ENCODE measurements at places on chromosomes 12 and 14.
A peak's percentile ranks its signal among the peaks of the same experiment; 100 is the strongest.

DNA sequence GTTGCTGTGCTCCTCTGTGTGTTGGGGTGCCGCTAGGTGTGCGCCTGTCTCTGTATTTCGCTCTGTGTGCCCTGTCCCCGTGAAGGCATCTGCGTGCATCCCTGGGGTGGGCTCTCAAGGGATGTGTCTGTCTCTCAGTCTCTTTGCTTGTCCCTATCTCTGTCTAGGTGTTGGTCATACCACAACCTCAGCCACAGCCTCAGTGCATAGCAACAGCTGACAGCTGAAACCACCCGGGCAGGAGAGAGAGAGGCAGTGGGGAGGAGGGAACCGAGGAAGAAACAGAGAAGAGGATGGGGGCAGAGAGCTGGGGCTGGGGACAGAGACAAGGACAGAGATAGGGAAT lies 953 bp upstream of the NXPH4 start:
- DNase-seq, result peak; percentile 37

DNA sequence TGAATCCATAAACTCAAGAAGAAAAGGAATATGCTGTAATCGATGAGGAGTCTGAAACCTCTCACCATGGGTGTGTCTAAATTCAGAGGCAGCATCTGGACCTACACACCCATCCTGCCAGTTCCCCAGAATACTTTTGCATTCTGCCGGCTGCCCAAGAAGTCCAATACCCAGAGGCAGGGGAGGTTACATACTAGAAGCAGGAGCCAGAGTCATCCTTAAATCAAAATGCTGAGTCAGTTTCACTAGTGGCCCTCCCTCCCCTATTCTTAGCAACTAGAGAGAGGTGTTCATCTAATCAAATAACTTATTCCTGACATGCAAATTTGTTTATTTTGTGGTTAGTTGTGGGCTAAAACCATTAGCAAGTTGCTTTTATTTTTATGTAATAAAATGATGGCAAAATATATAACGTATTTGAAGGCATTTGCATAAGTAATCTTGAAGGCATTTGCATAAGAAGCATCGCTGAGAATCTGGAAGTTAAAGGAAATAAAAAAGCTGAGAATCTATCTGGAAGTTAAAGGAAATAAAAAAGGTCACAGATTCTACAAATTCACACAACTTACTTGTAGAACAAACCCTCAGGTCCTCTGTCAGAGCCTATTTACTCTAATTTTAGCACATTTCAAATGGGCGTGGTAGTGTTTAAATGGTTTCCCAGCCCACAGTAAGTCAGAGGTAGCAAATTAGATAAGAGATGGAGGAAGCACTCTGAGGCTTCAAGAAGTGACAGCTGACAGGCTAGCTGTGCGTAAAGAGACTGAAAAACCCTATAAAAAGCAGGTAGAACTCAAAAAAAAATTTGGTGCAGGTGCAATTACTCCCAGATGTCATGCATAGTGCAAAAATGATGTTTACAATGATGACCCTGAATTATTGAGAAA lies 7.8 kb downstream of the BHLHE41 start:
- DNase-seq, result no peak

DNA sequence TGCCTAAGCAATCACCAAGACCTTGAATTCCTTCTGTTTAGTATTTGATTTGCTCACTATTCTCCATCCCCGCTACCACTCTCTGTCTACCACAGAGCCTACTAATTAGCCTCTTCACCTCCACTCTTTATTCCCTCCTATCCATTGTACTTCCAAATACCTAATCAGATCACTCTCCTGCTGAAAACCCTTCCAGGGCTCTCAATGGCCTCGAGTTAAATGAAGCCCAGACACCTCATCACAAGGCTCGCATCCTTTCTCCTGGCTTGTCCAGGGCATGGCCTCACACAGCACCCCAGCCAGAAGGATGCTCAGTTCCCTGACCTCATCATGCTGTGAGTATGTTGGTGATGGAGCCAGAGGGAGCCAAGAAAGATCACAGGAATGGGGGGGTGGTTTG lies 71.4 kb upstream of the PRMT8 start:
- no peak for DNase-seq

- no peak for DNase-seq
Measured at GRCh38 chr14:77243853-77244252, 27.2 kb downstream of the NGB start.

DNA sequence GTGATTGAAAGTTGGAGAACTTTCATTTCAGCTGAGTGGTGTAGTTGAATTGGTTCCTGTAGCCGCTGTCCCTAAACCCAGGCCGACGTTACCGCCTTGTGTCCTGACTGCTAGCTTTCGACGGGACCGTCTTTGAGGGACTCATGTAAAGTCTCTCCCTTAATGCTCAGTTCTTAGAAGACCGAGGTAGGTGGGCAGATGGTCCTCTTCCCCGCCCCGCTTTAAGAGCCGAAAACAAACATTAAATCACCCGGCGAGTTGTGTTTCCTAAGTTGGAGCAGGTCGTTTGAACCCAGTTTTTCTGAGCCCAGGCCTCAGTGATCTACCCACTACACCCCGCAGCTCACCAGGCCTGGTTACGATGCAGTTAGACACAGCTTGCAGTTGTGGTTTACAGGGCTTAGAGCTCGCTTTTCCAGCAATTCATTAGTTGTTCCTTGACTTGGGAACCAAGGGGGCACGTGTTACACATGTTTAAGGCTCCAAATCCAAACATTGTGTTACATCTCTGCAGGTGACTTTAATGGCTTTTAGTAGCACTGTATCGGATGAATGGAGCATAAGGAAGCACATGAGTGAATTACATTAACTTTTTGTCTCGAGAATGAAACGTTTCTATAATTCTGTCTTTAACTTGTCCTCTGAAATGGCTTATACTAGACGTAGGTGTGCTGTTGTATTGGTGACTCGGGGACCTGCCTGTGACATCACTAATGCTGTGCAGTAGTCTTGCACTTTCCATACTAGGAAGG lies 790 bp downstream of the NEDD1 start:
- DNase-seq, result peak; percentile 24

GRCh38 chr12:76143343-76144244 lies 59.1 kb upstream of the NAP1L1 start:
- DNase-seq, result no peak

DNA sequence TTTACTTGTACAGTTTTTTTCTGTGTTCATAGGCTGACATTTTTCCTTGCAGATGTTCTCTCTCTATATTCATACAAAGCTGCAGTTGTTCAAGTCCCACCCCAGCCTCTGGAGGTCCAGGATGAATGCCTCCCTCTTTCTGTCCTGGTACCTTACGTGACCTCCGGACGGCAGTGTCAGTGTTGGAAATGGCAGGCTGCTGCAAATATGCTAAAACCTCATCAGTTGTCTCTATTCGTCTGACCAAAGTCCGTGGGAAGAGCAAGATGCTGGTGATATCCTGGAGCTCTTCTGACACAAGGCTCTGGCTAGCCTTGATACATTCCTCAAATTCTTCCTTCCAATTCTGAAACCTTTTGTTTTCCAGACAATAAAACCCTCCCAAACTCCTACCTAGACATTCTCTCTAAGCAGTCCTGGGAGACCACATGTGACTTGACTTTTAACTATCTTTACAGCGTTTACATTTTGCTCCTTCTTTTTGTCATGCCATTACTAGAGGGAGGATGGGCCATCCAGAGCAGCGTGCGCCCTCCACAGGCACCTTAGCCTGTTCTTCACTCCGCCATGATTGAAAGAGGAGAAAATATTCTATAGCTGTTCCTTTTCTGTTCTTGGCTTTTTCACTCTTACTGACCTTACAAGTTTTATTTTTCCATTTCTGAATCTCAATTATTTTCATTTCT lies 143.6 kb downstream of the RGS6 start:
- no peak for DNase-seq

DNA sequence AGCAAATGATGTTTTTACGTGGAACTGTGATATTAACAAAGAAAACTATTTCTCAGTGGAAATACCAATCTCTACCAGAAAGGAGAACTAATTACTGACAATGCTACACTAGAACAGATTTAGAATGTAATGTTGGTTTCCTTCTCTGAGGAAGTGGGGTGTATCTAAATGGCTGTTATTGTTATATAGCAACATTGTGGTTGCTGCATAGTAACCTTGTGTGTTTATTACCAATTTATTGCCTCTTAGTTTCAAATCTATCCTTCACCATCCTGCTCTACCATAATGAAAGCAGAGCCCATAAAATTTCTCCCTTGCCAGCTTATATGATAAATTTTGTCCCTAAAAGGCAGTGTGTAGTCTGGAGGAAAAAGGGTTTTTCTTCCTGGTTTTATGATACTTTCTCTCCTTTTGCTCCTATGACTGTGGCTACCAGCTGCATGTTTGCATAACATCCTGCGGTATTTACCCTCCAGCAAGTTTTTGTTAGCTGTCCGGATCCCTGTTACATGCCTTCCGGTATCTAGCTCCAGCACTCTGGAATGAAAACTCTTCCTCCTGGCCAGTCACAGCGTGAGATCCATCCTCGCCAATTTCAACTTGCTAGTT lies 5.7 kb upstream of the KLRK1 start:
- peak; percentile 74 for DNase-seq

DNA sequence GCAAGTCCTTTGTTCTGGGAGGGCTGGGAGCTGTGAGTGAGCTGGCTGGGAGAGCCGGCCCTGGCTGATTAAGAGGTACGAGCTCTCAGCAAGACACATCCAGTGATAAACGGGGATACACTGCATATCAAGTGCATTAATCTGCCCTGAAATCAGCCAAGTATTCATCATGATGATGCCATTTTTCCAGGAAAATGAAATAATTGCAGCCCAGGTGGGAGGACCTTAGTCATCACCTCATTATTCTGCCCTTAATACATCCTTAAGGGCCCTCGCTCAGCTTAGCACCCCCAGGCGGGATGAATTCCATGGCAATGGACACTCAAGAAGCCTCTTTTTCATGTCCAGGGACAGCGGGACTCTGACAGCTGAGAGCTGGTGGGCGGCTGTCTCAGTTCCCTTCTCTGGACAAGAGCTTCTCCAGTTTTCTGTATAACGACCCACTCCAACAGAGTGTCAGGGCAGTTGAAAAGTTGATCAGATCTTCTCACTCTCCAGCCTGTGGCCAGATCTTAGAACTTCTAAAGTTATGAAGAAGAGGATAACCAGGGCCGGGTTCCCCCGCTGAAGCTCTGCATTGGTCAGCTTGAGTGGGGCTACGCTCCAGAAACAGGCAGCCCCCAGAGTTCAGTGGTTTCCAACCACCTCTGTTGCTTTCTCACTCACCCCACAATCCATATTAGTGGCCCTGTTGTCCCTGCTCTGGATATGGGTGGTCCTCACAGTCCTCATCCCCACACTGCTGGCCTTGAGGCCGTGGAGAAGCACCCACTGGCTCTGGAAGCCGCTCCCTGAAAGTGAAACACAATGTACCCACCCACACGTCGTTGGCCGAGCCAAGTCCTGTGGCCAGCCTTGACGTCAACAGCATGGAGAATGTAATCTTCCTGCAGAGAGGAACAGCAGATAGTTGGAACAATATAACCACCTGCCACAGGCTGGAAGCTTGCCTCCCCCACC lies 306.2 kb upstream of the DIO3 start:
- DNase-seq, result no peak

DNA sequence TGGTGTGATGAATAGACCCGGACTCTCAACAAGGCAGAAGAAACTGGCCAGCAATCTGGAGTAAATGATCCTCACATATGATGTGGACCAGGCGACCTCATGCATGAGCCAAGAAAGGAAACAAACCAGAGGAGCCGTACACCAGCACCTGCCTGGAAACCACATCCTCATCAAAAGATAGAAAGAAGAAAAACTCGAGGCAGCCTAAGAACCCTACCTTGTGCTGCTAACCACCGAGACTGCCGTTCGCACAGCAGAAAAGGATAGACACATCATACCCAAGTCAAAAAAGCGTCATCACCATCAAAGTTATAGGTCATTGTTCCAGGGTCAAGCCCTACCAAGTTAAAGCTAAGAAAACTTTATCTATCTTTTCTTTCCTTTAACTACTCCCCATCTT lies 66.7 kb downstream of the RESF1 start:
- peak; percentile 37 for DNase-seq

All from CD4-positive, alpha-beta T cell treated with Interleukin-15 for 4 hours (primary cell).